ENCODE measurements at places on chromosomes 4 and X.

- no peak for DNase-seq
Measured at GRCh38 chr4:80101071-80101791, 28.2 kb upstream of the ANTXR2 start.

DNA sequence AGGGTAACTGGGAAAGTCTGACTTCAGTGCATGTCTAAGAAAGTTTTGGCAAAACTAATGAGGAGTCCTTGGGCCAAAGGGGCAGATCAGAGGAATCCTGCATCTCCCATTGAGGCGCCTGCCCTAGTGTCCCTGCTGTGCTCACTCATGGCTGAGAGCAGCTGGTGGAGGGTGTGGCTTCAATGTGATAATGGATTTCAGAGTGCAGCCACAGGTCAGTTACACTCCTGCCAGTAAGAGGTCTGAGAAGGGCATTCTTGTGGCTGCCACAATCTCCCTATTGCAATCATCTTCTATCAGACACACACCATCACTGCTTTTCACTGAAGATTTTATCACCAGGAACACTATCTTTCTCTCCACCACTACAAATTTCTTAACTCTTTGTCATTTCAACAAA, 457.1 kb downstream of the MID1IP1 start:
- DNase-seq: no peak

GRCh38 chr4:156939801-156940200, 31.8 kb downstream of the PDGFC start:
- no peak for DNase-seq

- no peak for DNase-seq
Measured at GRCh38 chr4:23021040-23021439, 328.3 kb downstream of the GBA3 start.

DNA sequence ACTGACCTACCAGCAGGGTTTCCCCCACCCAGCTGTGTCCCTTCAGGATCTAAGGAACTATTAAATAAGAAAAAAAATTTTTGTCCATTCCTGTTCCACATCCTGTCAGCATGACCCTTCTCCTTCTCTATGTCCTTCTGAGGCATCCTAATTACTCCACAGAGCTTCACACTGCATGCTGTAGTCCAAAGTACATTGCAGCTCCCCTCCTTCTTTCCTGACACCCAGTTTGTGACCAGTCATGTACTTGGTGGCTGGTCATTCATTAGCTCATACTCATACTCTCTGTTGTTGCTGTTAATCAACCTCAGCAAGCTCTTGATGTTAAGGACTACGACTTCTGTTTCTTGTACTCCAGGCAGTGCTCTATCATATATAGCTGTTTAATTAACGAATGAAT, 2.4 kb upstream of the EGF start:
- no peak for DNase-seq

DNA sequence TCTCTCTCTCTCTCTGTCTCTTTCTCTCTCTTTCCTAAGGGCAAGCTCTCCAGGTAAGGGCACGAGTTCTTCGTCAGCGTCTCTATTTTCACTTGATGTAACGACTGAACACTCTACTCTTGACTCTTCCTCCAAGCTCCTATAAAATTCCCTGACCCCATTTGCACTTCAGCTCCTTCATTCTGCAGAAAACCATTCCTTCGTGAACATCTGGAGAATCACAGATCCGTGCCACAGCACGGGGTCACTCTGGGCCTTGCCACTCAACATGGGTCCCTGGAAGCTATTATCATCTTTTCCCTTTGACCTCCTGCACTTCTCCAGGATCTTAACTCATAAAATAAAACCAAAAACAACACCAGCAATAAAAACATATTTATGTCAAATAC, 112.0 kb upstream of the LNX1 start:
- no peak for DNase-seq

DNA sequence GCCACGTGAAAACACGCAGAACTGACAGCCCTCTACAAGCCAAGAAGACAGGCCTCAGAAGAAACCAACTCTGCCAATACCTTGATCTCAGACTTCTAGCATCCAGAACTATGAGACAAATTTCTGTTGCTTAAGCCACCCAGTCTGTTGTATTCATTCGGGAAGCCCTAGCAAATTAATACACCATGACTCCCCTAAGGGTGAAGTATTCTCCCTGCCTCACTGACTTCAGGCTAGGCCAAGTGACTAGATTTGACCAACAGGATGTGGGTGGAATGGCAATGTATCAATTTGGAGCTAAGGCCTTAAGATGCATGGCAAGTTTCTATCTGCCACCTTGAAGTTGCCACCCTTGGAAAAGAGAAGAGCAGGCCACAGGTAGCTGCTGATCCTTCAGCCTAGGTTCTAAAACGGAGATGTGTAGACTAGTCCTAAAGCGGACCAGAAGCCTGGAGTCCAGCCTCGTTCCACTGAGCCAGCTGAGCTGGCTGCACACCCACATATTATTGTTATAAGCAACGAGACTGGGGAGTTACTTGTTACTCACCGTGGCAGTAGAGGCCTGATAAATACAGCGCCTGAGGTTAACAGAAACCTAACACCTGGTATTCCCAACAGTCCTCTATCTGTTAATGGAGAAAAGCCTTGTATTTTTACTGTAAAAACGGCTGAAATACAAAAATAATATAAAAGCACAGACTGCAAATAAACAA, 16.4 kb downstream of the SCARB2 start:
- DNase-seq: peak; percentile 22

All from kidney glomerular epithelial cell (primary cell).